ENCODE measurements at places on chromosomes 1 and 21.

- no peak for DNase-seq
Measured at GRCh38 chr1:236338096-236338495, 56.0 kb upstream of the EDARADD start.

GRCh38 chr1:19493547-19493946 is 8.2 kb upstream of the CAPZB start:
- no peak for DNase-seq

- DNase-seq = no peak
Measured at GRCh38 chr1:15256584-15256983, 9.6 kb downstream of the FHAD1 start.

- no peak for DNase-seq
Measured at GRCh38 chr1:54885807-54886723, 930 bp downstream of the DHCR24 start.

DNA sequence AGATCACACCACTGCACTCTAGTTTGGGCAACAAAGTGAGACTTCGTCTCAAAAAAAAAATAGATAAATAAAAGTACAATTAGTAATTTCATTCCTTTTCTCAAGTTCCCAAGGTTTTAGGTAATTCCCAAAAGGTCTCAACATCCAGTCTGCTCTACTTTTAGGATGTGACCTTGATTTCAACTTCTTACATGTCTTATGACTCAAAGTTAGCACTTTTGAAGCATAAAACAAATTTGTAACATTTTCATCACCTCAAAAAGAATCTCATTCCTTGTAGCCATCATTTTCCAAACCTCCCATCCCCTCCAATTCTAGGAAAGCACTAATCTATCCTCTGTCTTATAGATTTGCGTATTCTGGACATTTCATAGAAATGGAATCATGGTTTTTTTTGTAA is 32.2 kb downstream of the SNX27 start:
- no peak for DNase-seq

GRCh38 chr1:78437396-78437795 is 53.4 kb upstream of the PTGFR start:
- DNase-seq = no peak

DNA sequence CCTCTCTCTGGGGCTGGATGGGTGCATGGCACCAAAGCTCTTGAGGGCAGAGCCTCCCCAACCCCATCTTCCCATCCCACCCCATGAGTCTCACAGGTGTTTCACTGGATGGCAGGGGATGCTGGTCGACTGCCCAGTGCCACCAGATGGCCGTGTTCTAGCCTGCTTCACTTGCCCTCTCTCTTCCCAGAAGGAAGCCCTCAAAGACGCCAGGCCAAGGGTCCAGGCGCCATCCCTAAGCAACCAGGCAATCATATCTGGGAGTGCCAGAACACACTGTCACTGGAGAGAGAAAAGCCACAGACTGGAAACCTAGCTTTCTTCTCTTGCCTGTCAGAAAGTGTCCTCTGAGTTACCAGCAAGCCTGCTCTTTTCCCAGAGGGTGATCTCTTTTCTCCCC is 26.7 kb downstream of the PIGM start:
- DNase-seq = no peak

GRCh38 chr1:25684216-25684965 is 67.8 kb downstream of the MAN1C1 start:
- DNase-seq = no peak

- no peak for DNase-seq
Measured at GRCh38 chr21:33943293-33943692, 27.7 kb upstream of the ATP5PO start.

DNA sequence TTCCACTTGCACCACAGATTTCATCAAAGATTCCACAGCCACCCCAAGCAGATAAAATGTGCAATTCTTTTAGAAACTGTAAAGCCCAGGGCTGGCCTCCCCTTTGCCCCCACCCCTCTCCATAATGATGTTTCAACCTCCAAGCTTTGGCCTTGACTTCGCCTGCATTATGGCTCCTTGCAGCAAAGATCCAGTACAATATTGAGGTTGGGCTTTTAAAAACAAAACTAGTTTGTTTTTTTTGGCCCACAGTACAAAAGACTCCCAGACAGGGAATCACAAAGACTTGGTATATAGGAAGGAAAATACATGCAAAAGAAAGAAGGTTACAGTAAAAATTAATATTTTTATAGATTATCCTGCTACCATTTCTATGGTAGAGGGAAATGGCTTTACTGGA is 356.5 kb upstream of the PTBP2 start:
- DNase-seq = no peak

DNA sequence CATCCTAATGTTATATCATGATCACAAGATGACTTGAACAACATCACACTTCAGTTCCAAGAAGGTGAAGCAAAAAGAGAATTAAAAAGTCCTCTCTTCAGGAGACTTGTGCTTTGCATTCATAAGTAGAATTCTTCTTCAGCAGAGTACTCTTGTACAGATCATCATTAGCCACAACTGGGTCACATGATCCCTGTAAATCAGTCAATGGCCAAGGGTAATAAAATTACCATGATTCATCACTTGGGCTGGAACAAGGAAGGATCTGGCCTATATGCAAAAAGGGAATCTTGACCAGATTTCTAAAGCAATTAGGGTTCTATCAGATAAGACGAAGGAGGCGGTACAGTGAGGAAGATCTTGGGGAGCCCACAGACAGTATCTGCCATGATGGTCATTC is 458.0 kb upstream of the DEPDC1 start:
- no peak for DNase-seq

DNA sequence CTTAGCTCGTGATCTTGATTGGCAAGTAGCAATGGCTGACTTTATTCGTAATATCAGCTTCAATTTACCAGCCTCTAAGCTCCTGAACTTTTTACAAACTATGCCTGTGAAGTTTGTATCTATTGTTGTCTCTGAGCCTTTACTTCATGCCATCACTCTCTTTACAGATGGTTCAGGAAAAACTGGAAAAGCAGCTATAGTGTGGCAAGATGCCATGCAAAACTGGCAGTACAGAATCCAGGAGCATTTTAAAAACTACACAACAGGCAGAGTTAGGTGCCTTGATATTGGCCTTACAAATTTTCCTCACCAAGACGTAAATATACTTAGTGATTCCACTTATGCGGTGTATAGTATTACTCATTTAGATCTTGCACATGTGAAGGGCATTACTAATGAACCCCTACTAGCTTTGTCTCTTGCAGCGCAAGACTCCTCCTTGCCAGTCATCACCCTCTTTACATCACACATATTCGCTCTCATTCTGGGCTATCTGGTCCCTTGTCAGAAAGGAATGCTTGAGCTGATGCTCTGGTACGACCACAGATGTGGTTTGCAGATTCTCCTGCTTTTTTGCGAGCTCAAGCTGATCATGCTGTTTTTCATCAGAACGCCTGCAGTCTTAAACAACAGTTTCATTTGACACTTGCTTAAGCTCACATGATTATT is 36.3 kb downstream of the CLCA1 start:
- DNase-seq = no peak

GRCh38 chr1:227896710-227897655 is 50.7 kb downstream of the WNT9A start:
- DNase-seq = peak; percentile 71

DNA sequence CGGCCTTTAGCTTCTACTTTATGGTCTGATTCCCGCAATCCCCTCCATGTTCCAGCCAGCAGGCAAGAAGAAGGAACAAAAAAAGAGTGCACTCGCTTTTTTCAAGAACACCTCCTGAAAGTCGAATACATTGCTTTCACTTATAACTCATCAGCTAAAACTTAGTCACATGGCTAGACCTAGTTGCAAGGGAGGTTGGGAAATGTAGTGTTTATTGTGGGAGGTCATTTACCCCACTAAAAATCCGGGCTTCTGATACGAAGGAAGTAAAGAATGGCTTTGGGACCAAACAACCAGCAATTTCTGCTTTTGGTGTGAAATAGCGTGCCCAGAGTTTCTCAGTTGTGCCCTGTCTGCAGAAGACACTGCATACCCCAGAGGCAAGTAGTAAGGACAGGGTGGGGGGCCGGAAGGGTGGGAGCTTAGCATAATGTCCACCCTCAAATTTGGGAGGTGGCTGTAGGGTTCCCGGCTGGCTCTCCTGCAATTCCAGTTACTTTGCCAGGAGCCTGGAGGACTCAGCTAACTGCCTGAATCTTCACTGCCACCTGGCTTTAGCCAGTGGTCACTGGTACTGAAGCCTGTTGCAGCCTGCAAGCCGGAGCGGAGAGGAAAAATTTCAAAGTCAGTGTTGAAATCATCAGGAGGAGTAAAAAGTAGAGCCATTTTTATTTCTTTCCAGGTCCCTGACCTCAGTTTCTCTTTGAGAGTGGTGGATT is 57.7 kb upstream of the F3 start:
- no peak for DNase-seq

DNA sequence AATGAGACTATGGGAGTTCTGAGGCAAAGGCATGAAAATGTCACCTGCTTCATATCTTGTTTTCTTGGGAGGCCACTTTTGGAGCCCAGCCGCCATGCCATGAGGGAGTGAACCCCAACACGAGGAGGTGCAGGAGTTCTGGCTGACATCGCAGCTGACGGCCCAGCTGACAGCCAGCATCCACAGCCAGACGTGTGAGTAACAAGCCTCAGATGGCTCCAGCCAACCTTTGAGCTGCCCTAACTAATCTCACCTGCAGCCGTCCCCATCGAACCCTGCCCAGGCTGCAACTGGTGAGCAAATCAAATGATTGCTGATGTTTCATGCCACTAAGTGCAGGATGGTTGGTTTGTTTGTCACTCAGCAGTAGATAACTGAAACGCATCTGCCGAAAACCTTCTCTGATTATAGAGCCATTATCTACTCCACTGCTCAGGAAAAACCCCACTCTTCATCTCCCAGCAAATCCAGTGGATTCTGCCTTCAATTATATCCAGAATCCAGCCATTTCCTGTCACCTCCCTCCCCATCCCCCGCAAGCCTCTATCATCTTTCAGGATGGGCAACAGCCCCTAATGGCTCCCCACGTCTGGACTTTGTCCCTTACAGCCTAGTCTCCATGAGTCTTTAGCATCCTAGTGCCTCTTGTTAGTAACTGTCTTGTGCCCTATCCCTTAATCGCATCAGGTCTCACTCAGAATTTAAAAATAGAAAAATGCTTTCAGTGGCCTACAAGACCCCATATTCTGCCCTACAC is 18.5 kb upstream of the RAB4A start:
- DNase-seq = no peak

DNA sequence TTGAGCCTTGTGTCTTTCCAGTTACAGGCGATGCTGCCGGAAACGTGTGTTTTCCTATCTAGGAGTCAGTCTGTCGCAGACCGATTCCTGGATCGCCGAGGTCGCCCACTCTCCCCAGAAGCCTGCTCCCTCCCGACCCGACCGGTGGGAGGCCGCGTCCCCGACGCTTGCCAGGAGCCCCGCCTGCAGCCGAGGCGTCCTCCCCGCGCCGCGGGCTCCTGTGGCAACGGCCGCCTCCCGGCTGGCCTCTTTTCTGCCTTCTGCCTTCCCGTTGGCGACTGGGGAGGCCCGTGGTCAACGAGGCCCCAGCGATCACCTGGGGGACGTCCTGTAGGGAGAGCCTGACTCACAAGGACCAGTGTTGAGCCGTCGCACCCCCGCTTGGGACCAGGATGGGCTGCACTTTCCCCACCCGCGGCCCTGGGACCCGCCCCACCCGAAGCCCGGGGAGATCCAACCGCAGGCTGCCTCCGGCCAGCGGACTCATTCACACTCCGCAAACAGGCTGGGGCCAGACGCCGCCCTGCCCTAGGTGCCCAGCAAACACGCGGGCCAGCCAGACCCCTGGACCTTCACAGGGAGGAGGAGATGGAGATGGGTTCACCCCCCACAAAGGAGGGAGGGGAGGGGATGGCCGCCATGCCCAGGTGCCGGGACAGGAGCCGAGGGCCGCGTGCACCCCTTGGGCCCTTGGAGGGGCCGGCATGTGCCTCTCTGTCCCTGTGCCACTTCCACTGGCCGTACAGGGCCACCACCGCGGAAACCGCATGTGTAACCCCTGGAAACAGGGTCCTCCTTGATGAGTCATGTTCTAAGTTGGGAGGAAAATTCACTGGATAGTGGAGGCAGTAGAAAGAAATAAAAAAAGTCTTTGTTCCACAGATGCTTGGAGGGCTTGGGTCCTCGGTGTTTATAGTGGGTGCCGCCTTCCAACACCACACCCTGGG is 7.2 kb upstream of the COL6A1 start:
- DNase-seq = peak; percentile 82

DNA sequence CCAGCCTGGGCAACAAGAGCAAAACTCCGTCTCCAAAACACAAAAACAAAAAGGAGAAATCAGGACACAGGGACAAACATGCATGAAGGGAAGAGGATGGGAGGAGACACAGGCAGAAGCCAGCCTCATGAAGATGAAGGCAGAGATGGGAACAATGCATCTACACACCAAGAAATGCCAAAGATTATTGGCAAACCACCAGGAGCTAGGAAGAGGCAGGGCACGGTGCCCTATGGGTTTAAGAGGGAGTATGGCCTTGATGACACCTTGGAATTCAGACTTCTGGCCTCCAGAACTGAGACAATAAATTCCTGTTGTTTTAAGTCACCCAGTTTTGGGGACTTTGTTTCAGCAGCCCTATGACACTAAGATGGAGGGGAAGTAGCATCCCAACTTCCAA is 5.2 kb downstream of the TMPRSS3 start:
- DNase-seq = no peak

GRCh38 chr1:224273641-224274040 is 56.3 kb downstream of the NVL start:
- DNase-seq = no peak

DNA sequence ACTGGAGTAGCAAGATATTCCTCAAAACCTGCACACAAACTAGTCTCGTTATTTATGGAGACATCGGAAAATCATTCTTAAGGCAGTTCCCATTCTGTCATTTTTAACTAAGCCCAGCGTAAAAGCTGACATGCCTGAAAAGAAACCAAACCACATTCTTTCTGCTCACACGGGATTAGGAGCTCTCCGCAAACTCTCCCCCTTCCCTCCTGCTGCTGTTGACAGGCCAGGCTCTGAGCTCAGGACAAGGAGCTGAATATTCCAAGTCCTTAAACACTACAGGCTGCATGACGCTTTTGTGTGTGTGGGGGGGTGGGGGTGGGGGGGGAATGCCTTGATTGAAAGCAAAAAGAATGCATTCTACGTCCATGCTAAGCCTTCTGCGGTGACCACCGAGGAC is 5.2 kb downstream of the OLIG1 start:
- no peak for DNase-seq

GRCh38 chr1:145689922-145690321 is 17.2 kb downstream of the PDZK1 start:
- DNase-seq = no peak

GRCh38 chr1:62364721-62365120 is 45.5 kb upstream of the KANK4 start:
- no peak for DNase-seq

GRCh38 chr1:160744199-160744851 is 5.3 kb downstream of the SLAMF7 start:
- no peak for DNase-seq

GRCh38 chr1:243667591-243667990 is 182.5 kb downstream of the AKT3 start:
- no peak for DNase-seq

GRCh38 chr1:30054126-30054525 is 669.3 kb downstream of the MATN1 start:
- no peak for DNase-seq

DNA sequence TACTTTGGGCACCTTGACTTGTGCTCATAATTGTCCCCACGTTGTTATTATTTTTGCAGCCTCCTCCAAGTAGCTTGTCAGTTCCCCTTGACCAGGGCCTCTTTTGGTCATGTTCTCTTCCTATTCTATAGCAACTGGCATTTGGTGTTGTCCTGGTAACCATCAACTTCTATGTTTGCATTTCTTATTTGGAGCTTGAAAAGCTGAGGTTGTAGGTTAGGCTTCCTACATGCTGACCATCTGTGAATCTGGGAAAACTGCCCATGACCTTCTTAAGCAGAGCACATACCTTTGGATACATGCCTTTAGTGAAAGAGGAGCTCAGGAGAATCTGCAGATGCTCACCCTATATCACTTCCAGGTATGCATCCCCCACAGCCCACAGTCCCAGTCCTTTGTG is 160.8 kb downstream of the HHAT start:
- no peak for DNase-seq
